ENCODE measurements at places on chromosomes 16 and 17.

GRCh38 chr16:82464187-82464586, 162.6 kb upstream of the CDH13 start:
- DNase-seq = no peak

- DNase-seq = no peak
These were observed 9.7 kb downstream of the MRM3 start for GRCh38 chr17:791829-792228.

DNA sequence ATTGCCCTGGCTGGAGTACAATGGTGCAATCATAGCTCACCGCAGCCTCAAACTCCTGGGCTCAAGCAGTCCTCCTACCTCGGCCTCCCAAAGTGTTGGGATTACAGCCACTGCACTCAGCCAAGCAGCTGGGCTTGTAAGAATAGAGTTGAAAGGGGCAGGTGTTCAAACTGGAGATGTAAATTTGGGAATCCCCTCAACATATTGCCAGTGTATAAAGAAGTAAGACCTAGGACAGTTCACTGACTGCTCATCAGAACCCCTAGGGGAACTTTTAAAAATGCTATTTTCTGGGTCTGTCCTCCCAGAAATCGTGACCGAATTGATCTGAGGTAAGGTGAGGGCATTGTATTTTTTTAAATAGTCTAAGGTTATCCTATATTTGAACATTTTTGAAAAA, 8.9 kb upstream of the DNAJA2 start:
- no peak for DNase-seq

DNA sequence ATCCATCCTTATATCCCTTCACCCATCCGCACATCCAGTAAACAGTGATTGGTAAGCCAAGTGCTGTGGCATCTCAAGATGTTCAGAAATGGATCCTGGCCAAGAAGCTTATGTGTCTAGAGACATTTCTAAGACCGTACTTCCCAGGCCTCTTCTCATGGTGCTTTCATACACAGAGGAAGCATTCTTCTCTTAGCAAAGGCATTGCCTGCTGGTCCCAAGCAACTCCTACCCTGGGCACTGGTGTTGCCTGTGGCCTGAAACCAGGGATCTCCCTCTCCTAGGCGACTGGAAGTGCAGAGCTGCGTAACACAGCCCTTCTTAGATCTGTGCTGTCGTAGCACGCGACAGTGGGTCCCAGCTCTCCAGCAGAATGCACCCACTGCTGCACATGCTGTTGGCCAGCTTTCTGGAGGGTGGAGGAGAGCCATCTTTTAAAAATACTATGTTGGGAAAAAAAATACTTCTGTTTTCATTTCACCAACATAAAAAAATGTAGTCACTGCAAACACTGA, 182.9 kb downstream of the CCDC182 start:
- DNase-seq = no peak

- DNase-seq = no peak
These were observed 18.9 kb downstream of the PSME3IP1 start for GRCh38 chr16:57166951-57167350.

GRCh38 chr17:79592641-79593040, 18.2 kb downstream of the RBFOX3 start:
- DNase-seq = no peak

DNA sequence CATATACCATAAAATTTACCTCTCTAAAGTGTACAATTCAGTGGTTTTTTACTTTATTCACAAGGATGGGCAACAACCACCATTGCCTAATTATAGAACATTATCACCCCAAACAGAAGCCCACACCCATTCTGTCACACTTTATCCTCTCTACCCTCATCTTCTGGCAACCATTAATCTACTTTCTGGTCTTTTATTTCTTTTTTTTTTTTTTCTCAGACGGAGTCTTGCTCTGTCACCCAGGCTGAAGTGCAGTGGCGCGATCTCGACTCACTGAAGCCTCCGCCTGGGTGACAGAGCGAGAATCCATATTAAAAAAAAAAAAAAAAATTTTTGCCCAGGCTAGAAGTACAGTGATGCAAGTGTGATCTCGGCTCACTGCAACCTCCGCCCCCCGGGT, 90.7 kb upstream of the CLEC18B start:
- no peak for DNase-seq

DNA sequence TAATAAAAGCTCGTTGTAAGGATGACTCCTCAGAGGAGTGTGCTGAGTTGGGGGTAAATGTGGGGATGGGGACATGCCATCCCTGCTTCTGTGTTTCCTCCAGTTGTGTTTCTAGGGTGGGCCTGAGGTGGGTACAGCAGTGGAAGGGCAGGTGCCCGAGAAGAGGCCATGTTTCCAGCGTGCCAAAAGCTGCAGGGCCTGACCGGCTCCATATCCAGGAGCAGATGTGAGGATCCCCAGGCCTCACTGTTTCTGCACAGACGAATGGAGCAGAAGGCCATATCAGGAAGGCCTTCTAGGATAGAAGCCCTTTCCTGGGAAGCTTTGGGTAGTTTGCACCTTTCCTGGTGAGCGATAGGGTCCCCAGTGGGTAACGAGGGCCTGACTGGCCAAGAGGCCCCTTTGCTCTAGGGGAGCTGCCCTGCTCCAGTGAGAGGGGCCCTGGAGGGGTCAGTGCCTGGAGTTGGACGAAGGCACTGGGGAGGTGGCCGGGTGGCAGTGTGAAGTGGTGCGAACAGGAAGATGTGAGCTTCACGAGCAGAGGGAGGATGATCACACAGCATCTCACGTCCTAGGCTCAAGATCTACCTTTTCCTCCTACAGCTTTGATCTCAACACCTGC, 62.9 kb downstream of the SHISA6 start:
- no peak for DNase-seq

DNA sequence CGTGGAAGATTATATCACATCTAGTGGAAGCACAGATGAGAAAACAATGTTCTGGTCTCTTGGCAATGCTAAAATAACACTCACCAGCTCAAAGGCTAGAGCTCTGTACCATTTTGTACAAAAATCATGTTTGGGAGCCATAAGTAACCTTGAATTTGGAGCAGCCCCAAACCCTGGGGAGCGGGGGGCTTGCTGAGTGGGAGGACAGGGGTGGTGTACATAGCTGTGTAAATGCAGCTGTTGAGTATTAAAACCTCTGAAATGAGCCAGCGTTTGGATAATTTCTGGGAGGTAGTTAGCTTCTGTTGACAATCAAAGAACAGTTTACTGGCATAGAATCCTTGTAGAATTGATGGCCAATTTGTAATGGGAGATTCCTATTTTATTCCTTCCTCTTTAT, 4.3 kb downstream of the MYH8 start:
- no peak for DNase-seq

- no peak for DNase-seq
These were observed 1.4 kb downstream of the PYDC1 start for GRCh38 chr16:31215287-31216162.

- DNase-seq = no peak
These were observed 51.7 kb upstream of the SEC14L1 start for GRCh38 chr17:77089124-77089490.

- DNase-seq = no peak
These were observed 939.9 kb upstream of the SOX9 start for GRCh38 chr17:71180801-71181385.

- no peak for DNase-seq
These were observed 24.6 kb downstream of the C17orf75 start for GRCh38 chr17:32317353-32317752.

DNA sequence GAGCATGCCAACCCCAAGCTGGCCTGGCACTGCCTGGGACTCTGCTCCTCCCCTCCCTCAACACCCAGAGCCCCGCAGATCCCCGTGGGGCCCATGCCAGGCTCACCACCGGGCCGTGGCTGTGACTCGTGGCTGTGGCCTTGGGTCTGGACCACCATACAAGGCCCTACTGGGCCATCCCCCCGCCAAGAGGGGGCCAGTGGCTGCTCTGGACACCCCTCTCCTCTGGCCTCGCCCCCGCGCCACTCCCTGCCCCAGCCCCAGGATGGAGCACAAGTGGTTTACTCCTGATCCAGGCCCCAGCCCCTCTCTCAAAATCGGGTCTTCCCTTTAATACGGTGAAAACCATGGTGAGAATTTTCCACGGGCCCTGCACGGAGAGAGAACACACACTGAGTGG, 3.0 kb downstream of the PABPN1L start:
- no peak for DNase-seq

GRCh38 chr16:85673529-85674417, 15.0 kb downstream of the GINS2 start:
- no peak for DNase-seq
